Activated naive CD4-positive, alpha-beta T cell treated with anti-CD3 and anti-CD28 coated beads, Interleukin-2, amount 10 ng/mL, durations not matched to agents 7 days and 5 days (primary cell): ENCODE measurements at places on chromosomes 2 and 18.
A peak's percentile ranks its signal among the peaks of the same experiment; 100 is the strongest.

DNA sequence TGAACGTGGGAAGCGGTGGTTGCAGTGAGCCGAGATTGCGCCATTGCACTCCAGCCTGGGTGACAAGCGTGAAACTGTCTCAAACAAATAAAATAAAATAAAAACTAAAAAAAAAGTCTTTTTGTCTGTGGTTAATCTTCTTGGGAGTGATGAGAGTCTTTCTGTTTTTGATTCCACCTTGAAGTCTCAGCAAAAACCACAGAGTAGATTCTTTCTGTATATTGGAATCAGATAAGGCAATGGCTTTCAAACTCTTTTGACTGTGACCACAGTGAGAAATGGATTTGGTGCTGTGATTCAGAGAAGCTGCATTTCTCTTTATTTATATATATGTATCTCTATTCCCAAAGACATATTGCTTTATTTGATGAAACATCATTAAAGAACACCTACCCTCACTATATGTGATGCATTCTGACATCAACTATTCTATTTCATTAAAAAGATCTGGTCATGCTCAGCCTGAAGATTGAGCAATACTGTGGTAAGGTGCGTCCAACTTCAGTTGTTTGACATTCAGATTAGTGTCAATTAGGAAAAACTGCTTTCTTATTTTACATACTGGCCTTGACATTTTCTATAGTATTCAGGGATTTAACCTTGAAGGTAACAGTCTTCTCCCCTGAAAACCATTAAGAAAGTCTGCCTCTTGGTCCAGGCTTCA, 15.6 kb downstream of the HRH4 start:
- no peak for DNase-seq

GRCh38 chr18:26654616-26655524, 106.5 kb upstream of the KCTD1 start:
- DNase-seq, result no peak

DNA sequence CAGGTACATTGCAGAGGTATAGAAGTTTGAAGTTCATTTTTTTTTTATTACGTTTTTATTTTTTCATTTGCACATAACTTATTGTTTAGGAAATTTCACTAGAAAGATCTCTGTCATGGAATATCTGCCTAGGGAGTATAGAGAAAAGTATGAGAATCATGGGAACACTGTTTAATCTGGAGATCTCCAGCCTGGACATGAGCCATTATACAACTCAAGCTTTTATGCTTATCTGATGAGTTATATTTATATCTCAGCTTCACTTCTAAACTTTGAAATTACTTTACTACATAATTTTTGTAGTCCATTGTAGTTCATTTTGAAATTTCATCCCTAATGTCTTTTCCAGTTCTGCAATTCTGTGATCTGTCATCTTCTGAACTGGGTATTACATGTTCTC, 515.6 kb downstream of the ERBB4 start:
- no peak for DNase-seq

- no peak for DNase-seq
Measured at GRCh38 chr18:75681538-75682115, 254.1 kb upstream of the SMIM21 start.

DNA sequence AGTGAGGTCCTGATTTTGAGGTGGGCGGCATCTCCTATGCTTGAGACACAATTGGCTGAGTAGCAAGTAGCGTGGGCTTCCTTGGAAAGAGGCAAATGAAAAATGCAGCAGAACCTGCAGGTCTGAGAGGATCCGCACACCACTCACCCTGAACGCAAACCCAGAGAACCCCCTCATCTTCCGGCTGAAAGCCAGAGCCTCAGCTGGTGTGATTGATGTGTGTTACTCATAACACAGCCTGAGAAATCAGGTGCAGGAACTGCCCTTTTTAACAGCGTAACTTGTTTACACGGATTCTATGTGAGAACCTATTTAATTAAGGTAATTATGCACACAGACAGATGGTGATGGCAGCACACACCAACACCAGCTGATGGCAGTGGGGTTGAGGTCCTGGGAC, 123.4 kb downstream of the MRO start:
- DNase-seq, result no peak

DNA sequence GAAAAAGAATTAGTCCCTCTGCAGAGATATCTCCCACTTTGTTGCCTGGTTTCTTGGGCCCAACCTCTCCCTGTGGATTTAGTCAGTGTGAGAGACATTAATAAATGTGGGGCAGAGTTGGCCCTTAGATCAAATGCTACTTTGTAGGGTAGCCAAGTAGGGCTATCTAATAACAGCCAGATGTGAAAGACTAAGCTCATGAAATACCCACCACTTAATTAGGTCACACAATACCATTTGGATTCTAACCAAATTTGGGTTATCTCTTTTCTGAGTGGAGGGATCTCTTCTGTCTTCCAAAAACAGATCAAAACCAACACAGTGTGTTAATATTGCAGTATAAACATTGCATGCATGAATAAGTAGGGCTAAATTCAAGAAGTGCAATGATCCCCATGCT, 626.8 kb upstream of the ZEB2 start:
- no peak for DNase-seq

DNA sequence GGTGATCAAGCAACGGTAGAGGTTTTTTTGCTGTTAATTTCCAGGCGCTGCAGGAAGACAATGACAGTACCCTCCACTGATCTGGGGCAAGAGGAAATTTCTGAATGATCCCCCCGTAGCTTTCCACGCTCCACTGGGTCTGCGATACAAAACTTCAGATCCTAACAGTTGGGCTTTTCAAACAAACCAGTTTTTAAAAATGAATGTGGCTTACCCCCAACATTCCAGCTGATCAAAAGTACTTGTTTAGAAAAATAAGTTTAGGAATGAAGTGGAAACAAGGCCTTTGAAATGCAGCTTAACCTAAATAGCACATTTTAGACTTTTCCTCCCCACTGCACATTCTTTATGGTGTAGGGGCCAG, 5.7 kb downstream of the ZFP36L2 start:
- no peak for DNase-seq

GRCh38 chr18:9989481-9989880, 75.7 kb downstream of the VAPA start:
- DNase-seq, result no peak

DNA sequence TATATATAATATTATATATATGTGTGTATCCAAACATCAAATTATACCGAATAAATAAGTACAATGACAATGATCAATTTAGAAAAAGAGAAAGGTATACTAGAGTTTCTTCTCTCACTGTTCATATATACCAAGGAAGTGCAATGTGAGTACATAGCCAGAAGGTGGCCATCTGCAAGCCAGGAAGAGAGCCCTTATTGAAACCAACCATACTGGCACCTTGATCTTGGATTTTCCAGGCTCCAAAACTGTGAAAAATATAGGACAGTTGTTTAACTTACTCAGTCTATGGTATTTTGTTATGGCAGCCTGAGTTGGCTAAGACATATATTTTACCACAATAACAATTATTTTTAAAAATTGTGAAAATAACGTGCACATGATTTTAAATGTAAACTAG, 1490.2 kb upstream of the SLC39A10 start:
- peak; percentile 26 for DNase-seq

GRCh38 chr2:14902953-14903352, 270.4 kb downstream of the LRATD1 start:
- no peak for DNase-seq
